ENCODE measurements at places on chromosomes 16 and 17.

DNA sequence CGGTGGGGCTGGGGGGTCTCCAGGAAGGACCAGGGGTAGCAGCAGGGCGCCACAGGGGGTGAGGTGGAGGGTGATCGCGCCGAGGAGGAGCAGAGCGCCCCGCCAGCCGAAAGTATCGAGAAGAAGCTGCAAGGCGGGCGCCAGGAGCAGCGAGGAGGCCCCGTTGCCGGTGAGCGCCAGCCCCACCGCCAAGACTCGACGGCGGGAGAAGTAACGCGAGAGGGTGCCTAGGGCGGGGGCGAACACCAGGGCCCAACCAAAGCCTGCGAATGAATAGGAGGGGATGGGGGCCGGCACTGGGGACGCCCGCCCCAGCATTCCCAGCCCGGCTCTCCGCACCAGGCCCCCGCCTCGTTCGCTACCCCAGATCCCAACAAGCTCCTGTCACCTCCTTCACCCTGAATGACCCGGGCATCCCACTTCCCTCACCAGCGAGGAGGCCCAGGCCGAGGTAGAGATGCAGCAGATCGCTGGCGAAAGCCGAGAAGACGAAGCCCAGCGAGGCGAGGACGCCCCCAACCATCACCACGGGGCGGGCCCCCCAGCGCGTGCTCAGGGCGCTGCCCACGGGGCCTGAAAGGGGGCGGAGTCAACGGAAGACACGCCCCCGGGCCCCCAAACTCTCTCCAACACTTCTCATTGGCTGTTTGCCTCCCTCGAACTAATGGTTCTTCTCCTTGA is 1.3 kb downstream of the SLC16A11 start:
- DNase-seq = no peak

GRCh38 chr17:37361543-37361942 is 14.2 kb upstream of the C17orf78 start:
- peak; percentile 17 for DNase-seq

DNA sequence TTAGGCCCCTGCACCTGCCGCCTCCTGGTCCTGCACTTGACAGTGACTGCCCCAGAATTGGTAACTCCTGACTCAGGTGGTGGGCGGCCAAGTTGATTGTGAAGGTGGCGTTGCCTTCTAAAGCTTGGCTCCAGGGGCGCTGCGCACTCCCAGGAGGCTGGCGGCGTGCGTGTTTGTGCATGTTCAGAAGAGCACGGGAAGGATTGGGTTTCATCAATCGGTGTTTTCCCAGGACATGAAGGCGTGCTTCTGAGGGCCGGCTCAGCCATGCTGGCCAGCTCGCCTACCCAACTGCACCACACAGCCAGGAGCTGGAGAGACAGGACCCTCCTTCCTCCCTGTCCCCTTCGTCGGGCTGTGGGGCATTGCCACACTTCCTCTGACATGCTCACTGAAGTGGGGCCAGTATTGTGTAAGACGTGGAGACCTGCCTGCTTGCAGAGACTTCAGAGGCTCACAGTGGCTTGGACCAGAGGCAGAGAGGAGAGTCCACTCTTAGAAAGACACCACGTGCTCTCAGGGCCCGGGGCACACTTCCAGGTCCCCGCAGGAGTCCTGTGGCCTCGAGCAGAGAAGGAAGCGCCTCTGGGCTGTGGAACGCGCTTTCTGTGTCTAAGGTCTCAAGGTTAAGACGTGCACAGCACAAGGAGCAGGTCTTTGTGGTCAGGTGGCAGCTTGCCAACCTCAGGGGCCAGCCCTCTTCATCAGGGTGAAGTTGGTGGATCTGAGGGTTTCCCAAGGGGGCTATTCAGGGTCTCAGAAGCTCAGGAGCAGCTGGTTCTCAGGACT is 2.8 kb downstream of the RAB40C start:
- DNase-seq = peak; percentile 94

- no peak for DNase-seq
Measured at GRCh38 chr17:68390888-68391545, 66.3 kb downstream of the WIPI1 start.

DNA sequence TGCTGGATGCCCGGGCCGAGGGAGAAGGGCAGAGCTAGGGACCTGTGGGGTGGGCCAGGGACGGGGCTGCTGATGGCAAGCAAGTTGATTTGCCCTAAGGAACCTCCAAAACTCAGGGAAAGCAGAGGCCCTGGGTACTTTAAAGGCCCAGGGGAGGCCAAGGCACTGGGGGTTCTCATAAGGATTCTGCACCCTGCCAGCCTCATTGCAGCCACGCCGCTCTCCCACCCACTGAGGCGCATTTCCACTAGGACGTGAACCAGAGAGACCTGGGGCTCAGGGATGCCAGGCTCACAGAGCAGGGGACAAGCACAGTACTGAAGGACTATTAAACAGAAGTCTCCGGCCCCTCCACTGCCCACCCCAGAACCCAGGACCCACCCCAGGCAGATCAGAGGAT is 39.4 kb upstream of the RBFOX3 start:
- no peak for DNase-seq

DNA sequence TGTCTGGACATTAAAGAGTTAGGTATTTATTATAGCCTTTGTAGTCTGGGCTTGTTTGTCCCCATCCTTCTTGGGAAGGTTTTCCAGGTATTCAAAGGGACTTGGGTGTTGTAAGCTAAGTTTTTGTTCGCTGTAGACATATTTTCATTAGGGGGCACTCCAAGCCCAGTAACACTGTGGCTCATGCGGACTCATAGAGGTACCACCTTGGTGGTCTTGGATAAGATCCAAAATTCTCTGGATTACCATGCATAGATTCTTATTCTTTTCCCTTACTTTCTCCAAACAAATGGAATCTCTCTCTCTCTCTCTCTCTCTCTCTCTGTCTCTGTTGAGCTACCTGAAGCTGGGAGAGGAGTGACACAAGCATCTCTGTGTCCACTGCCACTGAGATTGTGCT is 48.9 kb downstream of the ERCC4 start:
- DNase-seq = no peak

- DNase-seq = no peak
Measured at GRCh38 chr16:48013491-48013901, 142.3 kb downstream of the ABCC12 start.

- no peak for DNase-seq
Measured at GRCh38 chr17:497241-498034, 144.8 kb upstream of the RPH3AL start.

- DNase-seq = no peak
Measured at GRCh38 chr16:19754644-19755036, 36.6 kb downstream of the IQCK start.

- DNase-seq = no peak
Measured at GRCh38 chr16:27405546-27406451, 3.8 kb downstream of the IL21R start.

GRCh38 chr16:6897876-6898485 is 434.7 kb upstream of the RBFOX1 start:
- no peak for DNase-seq

- no peak for DNase-seq
Measured at GRCh38 chr17:29344201-29344856, 45.8 kb upstream of the TAOK1 start.

DNA sequence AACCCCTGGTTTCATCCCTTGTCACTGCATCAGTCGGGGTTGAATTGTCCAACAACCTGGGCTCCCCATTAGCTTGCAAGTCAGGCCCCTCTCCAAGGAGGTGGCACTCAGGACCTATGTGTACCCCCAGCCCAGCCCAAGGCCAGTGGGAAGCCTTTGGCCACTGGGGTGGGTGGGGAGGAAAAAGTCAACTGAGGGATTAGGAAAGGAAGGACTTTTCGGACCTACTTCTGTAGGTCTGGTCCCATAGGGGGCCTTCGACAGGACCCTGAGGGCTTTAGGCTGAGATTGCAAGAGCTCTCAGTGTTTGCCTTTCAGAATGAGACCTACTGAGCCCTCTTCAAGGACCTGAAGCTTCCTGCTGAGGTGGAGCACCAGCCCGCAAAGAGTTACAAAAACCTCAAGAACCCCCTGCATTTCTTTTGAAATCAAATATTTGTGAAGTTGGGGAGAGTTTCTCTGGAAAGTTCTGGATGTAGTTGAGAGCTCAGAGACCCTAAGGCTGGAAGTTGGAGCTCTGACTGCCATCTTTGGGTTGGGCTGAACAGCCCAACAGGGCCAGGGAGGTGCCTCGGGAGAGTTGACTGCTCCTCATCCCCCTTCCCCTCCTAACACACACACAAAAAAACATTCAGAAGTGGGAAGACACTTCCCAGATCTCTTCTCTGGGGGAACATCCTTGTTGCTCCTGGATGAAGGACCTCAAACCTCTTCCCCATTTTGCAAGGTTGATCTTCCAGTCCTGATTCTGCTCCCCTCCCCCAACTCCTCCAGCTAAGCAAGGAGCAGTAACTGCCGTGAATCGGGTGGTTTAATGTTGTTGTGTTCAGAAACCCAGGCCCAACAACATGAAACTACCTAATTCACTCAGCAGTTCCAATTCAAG is 5.8 kb upstream of the HOXB9 start:
- DNase-seq = no peak

Measured in MV-4-11 (cell line).